ENCODE measurements at places on chromosomes 12 and 14.

GRCh38 chr14:90103808-90104207 lies 42.0 kb downstream of the KCNK13 start:
- no peak for DNase-seq

DNA sequence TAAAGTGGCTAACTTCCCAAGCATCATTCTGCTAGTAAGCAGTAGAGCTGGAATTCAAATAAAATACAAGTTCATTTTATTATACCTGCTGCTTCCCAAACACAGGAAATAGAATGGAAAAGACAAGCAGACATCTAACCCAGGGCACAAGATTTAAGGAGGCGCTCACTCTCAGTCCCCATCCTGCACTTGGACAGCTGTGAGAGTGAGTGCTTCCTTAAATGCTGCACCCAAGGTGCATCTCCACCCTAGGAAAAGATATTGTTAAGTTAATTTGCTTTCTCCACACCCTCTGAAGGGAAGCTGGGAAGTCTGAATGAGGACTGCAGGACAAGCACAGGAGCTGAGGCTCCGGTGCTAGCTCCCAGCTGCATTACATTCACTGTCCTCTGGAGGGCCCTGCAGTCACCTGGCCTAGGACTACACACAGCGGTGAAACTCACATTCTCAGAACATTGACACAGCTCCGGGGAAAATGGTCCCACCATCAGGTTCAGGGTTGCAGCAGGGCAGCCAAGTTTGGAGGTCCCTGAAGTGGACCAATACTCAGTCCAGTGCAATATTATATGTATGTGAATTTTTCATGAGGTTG lies 14.2 kb downstream of the HEBP1 start:
- peak; percentile 48 for DNase-seq

DNA sequence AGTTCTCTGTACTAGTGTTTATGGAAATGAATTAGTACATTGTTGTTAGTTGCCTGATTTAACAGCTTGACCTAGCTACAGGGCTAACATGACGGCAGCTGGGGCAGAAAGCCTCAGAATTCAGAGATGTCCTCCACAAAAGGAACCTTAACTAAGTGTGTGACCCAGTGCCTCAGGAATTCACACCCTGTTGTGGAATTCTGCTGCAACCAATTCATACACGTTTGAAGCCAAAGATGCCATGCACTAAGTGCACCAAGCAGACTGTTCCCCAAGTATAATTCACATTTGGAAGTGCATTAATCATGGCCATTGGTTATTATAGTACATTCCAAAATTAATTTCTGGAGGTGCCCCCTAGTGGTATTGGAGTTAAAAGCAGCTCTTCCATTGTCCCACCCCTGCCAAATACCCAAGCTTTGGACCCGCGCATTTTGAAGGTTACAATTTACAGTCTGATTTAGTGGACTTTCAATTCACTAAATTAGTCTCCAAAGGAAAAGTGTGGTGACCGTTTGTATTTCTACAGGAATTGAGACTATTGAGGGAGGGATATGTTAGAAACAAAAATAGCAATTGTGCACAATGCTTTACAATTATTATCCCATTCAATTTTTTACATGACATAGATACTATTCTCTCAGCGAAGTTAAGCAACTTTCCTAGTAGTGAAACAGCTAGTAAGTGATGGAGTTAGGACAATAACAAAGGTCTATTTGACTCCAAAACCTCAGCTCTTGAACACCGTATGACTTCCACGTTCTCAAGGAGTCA lies 85.9 kb downstream of the PAX9 start:
- peak; percentile 33 for DNase-seq

- no peak for DNase-seq
Measured at GRCh38 chr12:116381744-116382685, 104.5 kb upstream of the MED13L start.

DNA sequence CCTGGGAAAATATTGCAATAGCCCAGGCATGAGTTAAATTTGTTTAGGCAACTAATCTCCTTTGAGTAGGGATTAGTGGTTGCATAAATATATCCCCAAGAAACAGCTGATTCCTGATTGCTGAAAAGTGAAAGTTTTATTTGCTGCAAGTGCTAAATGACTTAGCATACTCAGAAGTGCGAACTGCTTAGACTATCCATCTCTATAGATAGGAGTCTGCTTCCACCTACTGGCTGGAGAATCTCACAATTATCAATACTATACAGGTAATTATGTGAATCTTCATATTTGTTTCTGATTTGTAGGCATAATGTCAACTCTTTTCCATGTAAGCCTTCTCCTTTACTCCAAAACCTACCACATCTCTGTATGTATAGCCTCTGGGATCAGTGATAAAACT lies 12.0 kb upstream of the SLCO1B3 start:
- peak; percentile 45 for DNase-seq

GRCh38 chr12:68446901-68447796 lies 115.0 kb upstream of the MDM1 start:
- DNase-seq: no peak

DNA sequence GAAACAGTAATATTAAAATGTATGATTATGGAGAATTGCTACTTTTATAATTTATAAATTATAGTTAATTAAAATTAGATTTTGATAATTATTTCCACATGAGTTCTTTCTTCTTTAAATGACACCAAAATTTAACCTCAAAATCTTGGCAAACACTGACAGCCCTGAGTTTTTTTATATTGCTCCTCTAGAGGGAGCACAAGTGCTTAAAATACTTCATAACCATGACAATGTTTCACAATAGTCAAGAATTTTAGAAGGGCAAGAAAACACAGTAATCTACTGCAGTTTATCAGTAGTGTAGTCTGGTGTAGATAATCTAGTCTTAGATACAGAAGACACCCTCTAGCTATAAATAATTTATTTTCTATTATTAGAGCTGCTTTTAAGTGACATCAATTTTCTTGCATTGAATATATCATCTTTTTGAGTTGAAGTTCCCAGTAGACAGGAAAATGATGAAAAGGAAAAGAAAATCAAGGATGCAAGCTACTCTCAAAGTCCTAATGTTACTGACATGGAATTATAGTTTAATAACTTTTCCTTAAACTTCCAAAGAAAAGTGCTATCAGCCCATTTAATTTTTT lies 14.3 kb upstream of the PTGER2 start:
- DNase-seq: peak; percentile 70

GRCh38 chr12:41653386-41654326 lies 465.5 kb downstream of the PDZRN4 start:
- DNase-seq: peak; percentile 92

GRCh38 chr12:124236625-124237031 lies 58.3 kb upstream of the RFLNA start:
- DNase-seq: no peak

DNA sequence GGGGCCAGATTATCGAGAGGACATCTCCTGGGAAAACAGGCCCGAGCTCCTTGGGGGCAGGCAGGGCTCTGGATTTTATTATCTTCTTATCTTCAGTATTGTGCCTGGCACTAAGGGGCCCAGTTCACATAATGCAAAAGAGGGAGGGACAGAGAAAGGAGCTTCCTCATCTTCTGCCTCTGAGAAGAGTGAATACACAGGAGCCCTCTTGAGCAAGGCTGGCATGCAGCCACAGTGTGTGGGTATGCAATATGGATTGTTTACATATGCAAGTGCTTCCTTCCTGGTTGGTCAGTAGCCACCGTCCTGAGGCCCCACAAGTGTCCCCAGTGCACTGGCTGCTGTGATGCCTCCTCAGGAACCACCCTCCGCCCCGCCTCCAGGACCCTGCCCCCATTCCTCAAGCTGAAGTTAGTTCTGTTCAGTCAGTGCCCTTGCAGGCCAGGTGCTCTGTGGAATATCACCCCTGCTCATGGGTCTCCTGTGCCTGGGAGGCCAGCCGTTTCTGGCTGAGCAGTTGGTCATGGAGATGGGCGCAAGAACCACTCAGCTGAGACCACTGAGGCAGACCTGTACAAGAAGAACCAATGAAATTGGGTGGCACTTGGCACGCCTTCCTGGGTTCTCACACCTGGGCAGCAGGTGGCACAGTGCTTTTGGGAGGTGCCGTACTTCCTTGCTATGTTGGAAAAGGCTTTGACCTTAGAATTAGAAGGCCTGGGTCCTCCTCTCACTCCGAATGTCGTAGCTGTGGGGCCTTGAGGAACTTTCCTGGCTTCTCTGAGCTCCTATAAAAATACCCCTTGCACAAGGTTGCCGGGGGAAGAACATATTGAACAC lies 35.1 kb upstream of the ACTN1 start:
- DNase-seq: peak; percentile 91

DNA sequence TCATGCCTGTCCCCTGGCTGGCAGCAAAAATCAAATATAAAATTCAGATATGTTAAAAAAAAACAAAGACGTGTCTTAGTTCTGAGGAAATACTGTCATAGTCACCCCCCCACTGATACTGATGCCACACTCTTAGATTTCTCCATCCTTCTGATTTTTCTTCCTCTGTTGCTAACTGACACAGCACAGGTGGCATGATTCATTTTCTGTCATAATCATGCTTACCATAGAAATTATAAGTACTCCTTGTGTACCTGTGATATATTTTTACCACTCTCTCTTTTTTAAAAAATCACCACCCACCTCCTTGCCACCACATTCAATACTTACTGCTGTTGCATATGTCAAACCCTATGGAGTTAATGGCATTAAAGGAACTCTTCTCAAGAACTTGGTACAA lies 209.2 kb downstream of the PPM1H start:
- DNase-seq: no peak

DNA sequence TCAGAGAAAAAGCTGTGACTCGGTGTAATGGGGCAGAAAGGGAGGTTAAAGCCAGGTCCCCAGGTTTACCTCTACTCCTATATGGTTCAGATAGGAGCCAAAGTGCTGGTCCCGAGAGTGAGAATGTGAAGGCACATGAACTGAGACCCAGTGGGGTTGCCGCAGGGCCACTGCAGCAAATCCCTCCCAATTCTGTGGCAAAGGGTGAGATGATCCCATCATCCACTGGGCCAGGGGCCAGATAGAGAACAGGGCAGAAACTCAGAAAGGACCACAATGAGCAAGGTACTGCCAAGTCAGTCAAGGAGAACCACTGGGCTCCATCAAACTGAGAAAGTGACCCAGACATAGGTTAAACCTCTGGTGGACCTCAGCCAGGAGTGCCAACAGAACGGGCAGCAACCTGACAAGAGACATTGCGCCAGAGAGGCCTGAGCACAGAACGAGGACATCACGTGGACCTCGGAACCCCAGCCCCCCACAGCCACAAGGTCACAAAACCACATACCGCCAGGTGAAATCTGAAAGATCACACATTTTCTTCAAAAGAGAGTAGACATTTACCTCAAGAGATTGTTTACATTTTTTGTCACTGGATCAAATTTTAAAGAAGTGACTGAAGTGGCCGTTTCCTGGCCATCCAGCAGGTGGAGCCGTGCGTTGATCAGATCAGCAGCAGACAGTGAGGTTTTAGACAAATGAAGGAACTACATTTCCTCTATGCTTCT lies 20.5 kb upstream of the ITPR2 start:
- DNase-seq: peak; percentile 79

DNA sequence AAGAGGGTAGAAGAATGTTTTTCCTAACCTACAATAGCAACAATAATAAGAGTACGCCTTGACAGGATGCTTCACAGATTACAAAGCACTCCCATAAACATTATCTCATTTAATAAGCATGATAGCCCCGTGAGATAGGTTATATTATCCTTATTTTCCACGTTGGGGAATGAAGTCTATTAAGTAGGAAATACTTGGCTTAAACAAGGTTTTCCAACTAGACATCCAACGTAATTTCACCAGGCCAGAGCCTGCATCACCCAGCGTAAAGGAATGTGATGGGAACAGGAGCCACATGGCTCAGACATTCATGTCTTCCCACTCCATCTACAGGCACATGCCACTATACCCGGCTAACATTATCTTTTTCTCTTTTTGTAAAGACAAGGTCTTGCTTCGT lies 223.4 kb upstream of the AMIGO2 start:
- DNase-seq: no peak

DNA sequence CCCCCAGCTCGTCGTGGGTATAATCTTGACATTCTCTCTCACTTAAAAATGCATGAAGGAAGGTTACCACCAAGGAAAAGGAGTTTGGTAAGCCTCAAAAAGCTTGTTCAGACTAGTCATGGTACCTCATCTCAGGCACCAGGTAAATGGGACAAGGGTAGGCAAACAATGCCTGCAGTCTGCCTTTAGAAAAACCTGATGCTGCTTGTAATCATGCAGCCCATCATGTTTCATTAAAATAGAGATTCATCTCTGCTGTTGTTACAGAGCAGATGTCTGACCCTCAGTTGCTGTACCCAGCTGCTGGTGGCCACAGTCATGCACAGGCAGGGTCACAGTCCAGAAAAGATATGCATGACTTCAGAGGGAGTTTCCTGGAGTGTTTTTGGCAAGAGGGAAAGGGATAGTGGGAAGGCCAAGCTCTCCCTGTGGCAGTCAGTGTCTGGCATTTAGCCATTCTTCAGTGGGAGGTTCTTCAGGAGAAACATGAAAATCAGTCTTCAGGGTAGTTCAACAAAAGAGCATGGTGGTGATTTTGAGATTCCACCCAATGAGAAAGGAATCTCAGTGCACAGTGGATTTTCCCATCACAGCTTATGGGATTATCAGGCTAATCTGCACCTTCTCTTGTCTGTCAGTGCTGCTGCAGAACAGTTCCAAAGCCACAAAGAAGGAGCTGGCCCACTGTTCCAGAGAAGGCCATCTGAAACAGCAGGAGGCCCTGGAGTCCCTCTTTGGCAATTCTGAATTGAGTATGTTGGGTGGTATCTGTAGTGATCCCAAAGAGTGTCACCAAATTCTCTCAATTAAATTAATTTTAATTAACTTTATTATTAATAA lies 202.7 kb upstream of the FRMD6 start:
- no peak for DNase-seq

- DNase-seq: no peak
Measured at GRCh38 chr12:56803750-56804149, 40.6 kb downstream of the HSD17B6 start.

DNA sequence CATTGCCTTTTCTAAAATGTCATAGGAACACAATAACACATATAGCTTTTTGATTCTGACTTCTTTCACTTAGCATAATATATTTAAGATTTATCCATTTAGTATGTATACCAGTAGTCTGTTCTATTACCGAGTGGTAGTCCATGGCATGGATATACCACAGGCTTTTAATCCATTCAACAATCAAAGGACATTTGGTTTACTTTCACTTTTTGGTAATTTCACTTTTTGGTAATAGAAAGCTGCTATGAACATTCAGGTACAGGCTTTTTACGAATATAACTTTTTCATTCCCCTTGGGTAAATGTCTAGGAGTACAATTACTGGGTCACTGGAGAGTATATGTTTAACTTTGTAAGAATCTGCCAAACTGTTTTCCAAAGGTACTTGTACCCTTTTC lies 100.7 kb upstream of the PRICKLE1 start:
- no peak for DNase-seq

Measured in KBM-7 (cell line).